ENCODE measurements at places on chromosomes 5 and 9.

DNA sequence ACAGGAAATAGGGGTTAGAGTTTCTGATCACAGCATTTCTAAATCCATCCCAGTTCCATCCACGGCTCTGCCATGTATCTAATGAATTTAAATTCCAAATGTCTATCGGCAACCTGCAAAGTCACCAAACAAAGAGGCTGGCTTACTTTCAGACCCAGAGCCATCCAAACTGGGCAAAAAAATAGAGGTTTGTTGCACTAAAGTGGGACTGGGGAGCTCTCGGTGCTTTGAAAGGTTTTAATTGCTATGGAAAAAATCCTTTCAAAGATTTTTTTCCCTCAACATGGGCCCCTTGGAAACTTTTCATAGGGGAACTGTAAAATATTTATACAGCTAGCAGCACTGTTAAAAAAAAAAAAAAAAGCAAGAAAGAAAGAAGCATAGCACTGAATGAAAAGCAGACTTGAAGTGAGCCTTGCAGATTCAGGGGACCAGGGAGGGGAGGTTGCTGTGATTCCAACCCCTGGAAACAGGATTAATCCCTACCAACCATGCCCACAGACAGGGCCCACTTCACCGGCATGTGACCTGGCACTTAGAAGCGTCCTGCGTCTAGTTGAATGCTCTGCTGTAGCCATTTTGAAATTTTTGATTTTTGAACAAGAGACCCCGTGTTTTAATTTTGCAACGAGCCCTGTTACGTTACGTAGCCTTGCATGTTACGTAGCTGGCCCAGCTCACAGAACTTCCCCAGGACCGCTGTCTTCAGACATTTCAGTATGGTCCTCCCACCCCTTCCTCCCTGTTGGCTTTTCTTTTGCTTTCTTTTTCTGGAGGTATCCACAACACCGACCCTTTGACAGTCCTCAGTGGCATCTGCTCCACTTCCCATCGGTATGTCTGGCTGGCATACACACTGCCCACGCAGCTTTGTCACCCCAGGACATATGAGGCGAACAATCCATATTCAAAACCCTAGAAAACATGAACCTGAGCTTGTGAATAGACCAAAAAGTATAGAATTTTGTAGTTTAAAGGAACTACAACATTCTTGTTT lies 105.3 kb upstream of the NFIB start:
- no peak for DNase-seq

DNA sequence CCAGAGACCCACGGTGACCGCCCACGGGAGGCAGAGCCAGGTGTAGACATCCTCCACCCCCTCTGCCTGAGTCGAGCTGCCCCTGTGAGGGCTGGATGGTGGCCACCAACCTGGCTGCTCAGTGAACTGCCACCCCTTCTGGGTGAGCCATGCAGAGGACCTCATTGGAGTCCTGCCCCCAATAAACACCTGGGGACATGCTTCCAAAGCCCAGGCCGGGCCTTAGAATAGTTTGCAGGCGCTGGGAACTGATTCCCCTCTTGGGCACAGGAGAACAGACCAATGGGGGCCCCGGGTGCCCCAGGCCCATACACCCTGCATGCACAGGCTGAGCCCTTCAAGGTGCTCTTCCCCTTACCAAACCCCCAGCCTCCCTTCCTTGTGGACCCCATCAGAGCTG lies 38.1 kb upstream of the GFPT2 start:
- DNase-seq = peak; percentile 2

- peak; percentile 92 for DNase-seq
These were observed 115.4 kb downstream of the RGS3 start for GRCh38 chr9:113578882-113579282.

DNA sequence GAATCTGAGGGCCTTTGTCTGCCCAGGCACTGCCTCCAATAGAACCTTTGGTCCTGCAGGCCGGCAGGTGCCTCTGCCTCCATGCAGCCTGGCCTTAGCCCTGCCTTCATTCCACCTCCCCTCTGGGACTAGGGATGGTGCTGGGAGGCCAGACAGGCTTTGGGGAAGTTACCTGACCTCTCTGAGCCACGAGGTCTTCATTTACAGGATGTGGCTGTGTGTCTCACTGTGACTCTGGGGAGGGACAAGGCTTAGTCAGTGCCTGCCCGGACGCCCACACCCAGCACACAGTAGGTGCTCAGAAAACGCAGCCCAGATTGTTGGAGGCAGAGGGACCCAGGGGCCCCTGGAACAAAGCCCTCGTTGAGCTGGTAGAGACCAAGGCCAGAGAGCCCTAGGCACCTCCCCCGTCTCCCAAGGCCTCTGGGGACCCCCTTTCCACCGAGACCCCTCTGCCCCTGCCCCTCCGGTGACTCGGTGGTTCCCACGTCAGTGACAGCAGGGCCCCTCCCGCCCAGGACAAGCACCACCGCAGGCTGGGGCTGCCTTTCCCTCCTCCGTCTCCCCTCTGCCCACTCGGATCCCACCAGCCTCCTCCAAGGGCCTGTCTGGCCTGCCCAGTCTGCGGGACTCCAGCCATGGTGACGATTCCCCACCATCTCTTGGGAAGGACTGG lies 46.9 kb upstream of the EGFL7 start:
- no peak for DNase-seq

DNA sequence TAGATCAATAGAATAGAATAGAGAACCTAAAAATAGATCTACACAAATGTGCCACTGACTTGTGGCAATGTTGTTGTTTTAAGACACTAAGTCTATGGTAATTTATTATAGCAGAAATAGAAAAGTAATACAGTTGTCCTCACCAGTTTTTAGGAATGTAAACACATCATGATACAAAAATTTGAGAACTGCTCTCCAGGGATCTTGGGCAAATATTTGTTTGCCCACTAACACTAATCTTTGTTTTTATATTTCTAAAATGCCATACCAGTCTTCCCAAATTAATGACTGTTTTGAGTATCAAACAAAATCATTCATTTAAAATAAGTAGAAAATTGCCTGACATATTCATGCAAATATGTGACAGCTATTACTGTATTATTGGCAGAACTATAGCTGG lies 297.6 kb downstream of the BRINP1 start:
- DNase-seq = peak; percentile 7

DNA sequence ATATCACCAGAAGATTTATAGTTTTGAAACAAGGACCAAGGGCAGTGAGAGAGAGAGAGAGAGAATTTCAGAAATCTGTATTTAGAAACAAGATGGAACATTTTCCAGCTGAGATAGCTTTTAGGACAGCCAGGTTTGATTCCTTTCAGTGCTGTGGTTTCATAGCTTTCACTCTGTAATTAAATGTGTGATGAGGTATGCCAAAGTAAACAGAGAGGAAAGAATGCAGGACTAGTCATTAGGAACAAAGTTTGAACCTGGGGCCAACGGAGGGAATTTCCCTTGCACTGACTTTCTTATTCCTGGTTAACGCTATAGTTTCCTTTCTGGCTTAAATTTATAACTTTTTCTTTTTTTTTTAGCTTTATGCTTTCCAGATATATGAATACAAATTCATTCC lies 10.0 kb upstream of the CCL28 start:
- peak; percentile 47 for DNase-seq

DNA sequence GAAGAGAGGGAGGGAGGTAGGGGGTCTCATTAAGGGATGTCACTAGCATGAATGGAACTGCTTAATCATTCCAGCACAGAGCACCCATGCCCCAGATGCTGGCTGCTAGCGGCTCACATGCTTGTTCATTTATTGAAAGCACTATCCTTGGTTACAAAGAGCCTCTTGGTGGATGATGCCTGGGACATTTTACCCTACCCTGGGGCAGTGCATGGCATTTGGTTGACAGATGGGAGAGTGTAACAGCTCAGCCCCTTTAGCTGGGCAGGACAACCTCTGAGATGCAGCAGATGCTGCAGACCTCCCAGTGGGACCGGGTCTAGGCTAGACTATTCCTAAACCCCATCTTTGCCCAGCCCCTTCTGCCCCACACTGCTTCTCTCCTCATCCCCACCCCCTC lies 46.9 kb upstream of the TCERG1 start:
- DNase-seq = no peak

DNA sequence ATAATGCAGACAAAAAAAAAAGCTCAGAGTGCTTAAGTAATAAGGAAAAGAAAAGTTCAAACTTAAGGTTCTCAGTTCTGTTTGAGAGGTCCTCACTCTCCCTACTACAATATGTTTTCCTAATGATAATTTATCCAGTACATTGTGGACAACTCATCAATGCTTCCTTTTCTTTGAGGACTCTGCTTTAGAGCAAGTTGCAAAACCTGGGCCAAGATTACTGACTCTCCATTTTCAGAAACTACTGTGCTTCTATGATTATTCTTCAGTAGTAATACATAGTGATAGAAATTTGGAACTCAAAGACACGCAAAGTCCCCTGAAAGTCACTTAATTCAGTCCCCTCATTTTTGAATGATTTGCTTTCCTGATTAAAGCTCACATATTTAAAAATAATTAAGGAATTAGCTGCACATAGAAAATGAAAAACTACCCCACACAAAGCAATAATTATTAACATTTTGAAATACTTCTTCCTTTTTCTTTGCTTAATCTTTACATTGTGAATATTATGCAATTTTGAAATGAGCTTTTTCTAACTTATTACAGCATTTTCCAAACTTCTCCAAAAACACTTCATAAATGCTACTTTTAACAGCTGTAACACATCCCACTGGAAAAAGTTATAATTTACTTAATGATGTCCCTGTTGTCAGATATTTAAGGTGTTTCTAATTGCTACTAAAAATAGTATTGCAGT lies 11.2 kb downstream of the CDKN2A start:
- no peak for DNase-seq

Data from GM03348 (cell line).